NCI-H2081 treated with DMSO at 0.1 percent for 48 hours (cell line): ENCODE measurements at places on chromosomes 1 and 21.

DNA sequence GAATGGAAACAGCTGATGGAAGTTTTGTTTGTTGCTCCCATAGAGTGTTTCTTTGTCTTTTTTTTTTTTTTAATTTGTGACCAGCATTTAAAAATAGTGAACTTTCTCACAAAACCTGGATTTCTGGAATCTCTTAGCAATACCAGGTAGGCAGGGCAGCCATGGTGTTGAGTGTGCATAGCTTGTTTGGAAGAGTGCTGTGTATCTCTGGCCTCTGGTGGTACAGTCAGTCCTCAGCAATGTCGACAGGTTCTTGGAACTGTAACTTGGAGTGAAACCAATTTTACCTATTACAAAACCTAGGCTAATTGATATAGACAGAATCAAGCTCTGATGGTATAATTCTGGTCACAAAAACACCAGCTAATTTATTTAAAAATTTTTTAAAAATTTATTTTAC is 6.7 kb downstream of the AADACL3 start:
- DNase-seq = no peak

- DNase-seq = peak; percentile 41
Measured at GRCh38 chr1:94335950-94336349, 82.2 kb upstream of the ABCD3 start.

GRCh38 chr1:53308506-53308905 is 19.4 kb downstream of the LRP8 start:
- DNase-seq = no peak

DNA sequence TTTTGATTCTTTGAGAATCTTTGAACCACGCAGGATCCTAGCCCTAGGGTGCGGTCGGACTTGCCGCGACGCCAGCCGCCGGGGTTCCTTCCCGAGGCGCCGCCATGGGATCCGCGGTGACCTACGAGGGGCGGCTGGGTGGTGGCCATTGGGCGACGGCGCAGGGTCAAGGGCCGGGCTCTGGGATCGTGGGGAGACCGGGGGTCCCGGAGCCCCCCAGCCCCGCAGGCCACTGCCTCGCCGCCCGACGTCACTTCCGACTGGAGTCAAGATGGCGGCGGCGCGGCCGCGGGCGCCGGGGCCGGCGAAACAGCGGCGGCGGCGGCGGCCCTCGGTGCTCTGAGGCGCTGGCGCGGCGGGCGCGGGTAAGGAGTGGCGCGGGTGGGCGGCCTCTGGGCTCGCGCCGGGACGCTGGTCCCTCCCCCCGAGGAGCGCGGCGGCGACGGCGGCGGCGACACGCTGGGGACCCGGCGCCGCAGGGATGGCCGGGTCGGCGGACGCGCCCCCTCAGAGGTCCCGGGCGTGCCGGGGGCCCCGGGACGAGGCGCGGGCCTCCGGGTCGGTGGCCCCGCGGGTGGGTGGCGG is at the start of gene PRDM2:
Gene PRDM2 (plus strand): TSS at position 253 of the 585 bp plus-strand sequence. CDS start 15,418 bp downstream, outside the sequence.
- DNase-seq = no peak

GRCh38 chr1:23869051-23869450 is 961 bp upstream of the FUCA1 start:
- no peak for DNase-seq

DNA sequence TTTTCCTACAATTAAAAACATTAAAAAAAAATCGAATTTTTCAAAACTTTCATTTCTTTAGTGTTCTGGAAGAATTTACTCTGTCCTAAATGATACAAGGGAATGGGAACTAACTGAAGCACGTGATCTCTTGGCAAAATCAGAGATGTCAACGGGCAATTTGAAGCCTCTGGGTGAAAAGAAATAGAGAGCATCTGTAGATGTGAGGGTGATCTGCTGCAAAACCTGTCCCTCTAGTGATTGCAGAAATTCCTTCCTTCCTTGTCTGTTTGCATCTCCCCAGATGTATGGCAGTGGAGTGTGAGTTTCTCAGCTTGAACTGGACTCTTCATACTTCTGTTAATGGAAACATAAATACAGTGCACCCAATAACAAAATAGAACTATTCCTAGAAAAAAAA is 100.5 kb upstream of the S1PR1 start:
- no peak for DNase-seq

DNA sequence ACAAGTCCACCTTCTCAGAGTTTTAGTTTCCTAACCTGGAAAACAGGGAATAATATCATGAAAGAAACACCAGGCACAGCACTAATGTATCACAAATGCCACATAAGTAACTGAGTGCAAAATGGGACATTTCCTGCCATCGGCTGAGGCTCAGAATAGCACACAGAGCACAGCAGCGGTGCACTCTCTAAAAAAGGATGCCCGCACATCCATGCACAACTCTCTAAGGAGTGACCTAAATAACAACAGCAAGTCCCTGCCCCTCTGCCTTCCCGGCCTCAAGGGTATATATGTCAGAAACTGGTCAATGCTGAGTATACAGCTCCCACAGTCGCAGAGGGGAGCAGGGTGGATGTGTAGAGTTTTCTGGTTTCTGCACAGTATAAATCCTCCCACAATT is 100.1 kb upstream of the ERG start:
- DNase-seq = no peak

DNA sequence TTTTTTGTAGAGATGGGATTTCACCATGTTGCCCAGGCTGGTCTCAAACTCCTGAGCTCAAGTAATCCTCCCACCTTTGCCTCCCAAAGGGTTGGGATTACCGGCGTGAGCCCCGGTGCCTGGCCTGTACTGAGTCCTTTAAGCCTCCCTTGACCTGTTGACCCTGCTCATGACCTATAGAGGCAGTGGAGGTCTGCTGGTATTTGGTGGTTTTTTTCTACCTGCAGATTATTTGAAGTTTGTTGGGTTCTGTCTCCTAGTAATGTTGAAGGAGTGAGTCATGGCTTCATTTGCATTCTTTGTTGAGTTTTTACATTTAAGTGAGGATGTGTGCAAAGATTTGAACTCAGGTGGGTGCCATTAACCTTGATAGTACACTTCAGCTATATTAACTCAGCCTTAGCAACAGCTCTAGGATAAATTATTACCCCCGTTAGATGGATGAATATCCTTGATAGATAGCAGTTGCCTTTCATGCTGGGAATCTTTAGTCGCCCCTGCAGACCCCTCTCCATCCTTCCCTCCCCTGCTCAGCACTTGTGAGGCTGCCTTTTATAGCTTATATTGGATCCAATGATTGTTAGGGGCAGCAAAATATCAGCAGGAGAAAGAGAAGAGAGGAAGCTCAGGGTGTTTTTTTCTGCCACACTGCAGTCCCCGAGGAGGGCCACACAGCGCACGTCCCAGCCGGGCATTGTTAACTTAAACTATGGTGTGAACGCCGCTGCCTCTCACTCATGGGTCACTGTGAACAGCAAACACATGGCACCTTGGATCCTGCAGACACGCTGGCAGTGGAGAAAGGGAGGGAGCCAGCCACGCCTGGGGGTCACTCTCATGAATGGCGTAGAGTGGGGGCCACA is 14.9 kb upstream of the NPPB start:
- no peak for DNase-seq
